Endodermal cell (in vitro differentiated cells): ENCODE measurements at places on chromosomes 5 and 9. TPM values are rescaled to one million over a fixed set of nuclear protein-coding genes. Genes with fewer than 3 reads are reported as not detected.

The CER1 gene
- total RNA-seq, result 2,562 and 3,326 TPM in 2 replicates

The SPATA31C2 gene
- not detected in 3 replicates for total RNA-seq

The DIPK1B gene
- total RNA-seq, result 35.1 and 35.7 TPM in 2 replicates

The CATSPER3 gene
- 0.54 to 1.0 TPM (median 0.64 TPM) in 3 replicates for total RNA-seq

The TTC1 gene
- total RNA-seq, result 59.8 and 60.5 TPM in 2 replicates

The SYNPO gene
- total RNA-seq, result 4.5 to 5.5 TPM (median 4.6 TPM) in 3 replicates

The PCDHA9 gene
- total RNA-seq, result 0.33 to 0.60 TPM (median 0.48 TPM) in 3 replicates

The SCGB3A1 gene
- total RNA-seq, result 0.57 TPM in 1 of 2 replicates, not detected in the other

The FOXB2 gene
- not detected in 3 replicates for total RNA-seq

DNA sequence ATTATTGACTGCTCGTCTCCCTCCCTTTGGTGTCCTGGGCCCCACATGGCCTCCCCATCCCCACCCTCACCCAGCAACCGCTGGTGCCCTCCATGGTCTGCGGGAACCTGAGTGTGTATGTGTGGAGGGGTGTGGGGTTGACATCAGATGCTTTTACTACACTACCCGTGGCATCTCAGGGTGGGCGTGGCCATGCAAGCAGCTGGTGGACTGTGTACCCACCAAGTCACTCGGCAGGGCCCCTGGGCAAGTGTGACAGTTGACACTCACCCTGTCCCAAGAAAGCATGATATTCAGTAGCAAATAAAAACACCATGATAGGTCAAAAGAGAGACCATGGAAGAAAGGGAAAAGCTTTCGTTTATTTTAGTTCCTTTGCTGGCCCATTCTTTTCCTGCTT is 7.4 kb upstream of the NXNL2 start:
- no peaks in the 10 kb centered on the region for H3K36me3 ChIP-seq
- no peak for DNase-seq
- H3K4me1 ChIP-seq, result no peaks in the 10 kb centered on the region
- no peak overlapping the region for H3K4me3 ChIP-seq
- H3K27me3 ChIP-seq, result peaks cover 28% of the 10 kb centered on the region
- no peak overlapping the region for H3K27ac ChIP-seq

DNA sequence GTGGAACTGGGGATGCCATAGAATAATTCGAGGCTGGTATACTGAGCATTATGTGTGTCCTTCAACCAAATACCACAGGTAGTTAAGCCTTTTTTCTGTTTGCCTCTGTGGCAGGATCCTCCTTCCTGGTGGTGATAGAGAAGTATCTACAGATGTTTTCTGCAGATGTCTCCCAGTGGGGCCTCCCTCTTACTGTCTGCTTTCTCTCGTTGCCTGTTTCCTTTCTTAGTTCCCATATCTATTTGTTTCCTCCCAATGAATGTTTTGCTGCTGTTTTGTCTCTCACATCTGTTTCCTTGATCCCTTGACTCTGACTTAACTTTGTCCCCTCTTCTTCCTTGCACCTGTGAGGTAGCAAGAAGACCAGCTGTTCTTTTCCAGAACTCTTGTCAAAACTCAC is 130.9 kb upstream of the NUDT12 start:
- H3K27ac ChIP-seq, result no peak overlapping the region
- H3K4me3 ChIP-seq, result no peak overlapping the region
- H3K36me3 ChIP-seq, result no peaks in the 10 kb centered on the region
- no peaks in the 10 kb centered on the region for H3K27me3 ChIP-seq
- DNase-seq, result no peak

- no peaks in the 10 kb centered on the region for H3K27me3 ChIP-seq
- no peak overlapping the region for H3K4me3 ChIP-seq
- no peaks in the 10 kb centered on the region for H3K36me3 ChIP-seq
- peak overlapping the region; percentile 80 for H3K27ac ChIP-seq
Measured at GRCh38 chr9:132487351-132487791, 77.4 kb downstream of the CFAP77 start.

DNA sequence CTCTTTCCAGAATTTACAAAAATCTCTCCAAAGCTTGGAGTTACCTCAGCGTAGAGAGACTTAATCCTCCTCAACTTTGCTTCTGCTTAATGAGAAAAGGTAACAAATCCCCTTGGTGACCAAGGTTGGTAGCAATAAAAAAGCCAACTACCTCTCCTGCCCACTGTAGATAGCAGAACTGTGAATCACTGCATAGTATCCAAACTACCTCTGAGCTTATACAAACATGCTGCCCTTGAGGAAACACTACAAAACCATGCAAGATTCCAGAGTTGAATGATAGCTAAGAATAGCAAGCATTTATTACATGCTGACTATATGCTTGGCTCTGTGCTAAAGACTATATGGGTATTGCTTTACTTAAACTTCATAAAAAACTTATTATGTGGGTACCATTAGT is 2.8 kb upstream of the ADAMTS12 start:
- no peak overlapping the region for H3K27ac ChIP-seq
- peaks cover 11% of the 10 kb centered on the region for H3K4me1 ChIP-seq
- no peaks in the 10 kb centered on the region for H3K36me3 ChIP-seq

DNA sequence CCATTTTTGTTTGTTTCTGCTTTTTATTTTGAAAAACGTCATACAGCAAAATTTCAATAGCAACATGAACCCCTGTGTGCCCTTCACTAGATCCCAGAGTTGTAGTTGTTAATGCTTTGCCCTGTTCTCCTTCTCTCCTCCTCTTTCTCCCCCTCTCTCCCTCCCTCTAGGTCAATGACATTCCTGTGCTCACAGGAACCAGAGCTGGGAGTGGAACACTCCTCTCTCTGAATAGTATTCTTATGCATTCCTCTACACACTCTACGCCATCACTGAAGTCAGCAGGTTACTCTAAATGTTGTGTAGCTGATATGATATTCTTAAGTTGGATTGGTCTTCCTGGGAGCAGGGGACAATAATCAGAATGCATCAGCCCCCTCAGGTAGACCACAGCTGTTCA is 243.4 kb downstream of the SYK start:
- no peak overlapping the region for H3K4me3 ChIP-seq
- H3K4me1 ChIP-seq, result no peaks in the 10 kb centered on the region
- no peak for DNase-seq
- H3K27ac ChIP-seq, result no peak overlapping the region
- H3K36me3 ChIP-seq, result no peaks in the 10 kb centered on the region
- H3K27me3 ChIP-seq, result no peaks in the 10 kb centered on the region

DNA sequence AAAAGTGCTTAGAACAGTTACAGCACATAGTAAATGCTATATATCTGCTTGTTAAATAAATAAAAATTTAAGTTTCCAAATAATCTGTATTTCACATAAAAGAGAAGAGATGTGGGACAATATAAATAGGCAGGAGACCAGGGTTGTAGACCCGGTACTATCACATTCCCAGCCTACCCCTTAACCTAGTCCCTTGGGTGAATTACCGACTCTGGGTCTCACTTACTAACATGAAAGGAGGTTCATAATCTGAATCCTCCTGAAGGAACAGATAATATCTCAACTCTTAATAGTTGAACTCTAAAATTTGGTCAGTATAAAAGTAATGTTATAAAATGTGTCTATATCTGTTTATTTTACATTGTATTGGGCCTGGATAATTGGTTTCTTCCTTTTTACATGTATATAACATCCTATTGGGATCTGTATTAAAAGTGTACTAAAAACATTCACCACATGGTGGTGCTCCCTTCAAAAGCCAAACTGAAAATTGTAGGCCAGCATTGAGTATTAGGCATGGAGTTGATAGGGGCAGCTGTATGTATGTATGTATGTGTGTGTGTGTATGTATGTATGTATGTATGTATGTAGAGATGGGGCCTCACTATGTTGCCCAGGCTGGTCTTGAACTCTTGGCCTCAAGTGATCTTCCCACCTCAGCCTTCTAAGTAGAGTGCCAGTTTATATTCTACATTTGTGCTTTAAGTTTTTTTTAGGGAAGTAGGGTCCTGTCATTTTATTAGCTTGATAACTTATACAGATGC is 64.2 kb upstream of the ABL1 start:
- H3K36me3 ChIP-seq, result no peaks in the 10 kb centered on the region
- H3K27me3 ChIP-seq, result no peaks in the 10 kb centered on the region
- H3K27ac ChIP-seq, result no peak overlapping the region
- DNase-seq, result no peak
- no peaks in the 10 kb centered on the region for H3K4me1 ChIP-seq
- no peak overlapping the region for H3K4me3 ChIP-seq

DNA sequence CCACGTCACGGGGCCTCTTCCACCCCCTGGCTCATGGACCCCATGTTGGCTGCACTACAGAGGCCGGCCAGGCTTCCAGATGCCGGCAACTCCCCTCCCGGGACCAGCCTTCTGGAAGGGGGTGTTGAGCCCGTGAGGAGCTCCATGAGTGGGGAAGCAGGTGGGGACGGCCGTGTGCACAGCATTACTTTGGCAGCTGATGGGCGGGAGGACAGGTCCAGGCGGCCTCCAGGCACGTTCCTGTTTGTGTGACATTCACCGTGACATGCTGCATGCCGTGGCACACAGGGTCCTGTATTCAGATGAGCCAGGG is 29.1 kb upstream of the ABO start:
- H3K27me3 ChIP-seq, result no peaks in the 10 kb centered on the region
- H3K36me3 ChIP-seq, result no peaks in the 10 kb centered on the region

- no peaks in the 10 kb centered on the region for H3K36me3 ChIP-seq
- H3K4me3 ChIP-seq, result no peak overlapping the region
- H3K4me1 ChIP-seq, result no peaks in the 10 kb centered on the region
Measured at GRCh38 chr5:154647761-154648145, 107.4 kb upstream of the LARP1 start.

DNA sequence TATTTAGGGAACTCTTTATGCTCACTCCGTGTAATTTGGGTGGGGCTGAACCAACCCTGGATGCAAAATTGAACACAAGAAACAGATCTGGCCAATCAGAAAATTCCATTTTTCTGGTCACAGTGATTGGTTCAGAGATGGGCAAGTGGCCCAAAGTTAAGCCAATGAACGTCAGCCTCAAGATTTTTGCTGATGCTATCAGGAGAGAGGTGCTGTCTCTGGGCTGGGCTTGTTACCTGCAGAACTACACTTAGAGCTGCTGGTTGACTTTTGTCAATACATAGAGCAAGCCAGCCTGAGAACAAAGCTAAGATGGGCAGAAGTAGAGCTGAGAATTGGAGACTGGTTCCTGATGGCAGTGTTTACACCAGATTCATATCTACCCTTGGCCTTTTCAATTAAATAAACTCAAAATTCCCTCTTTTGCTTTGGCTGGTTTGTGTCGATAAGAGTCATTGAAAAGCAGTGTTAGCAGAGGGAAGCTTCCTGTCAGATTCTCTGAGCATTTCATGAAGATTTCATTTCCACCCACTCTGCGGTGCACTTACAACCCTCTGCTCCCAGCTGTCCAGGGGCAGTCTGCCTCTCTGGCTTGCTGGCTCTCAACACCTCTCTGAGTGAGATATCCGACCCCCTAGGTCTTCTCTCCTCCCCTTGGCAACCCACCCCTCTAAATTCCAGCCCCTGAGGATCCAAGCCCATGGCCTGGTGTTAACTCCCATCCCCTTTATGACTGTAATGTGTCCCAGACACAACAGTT is 64.5 kb upstream of the PPARGC1B start:
- no peak overlapping the region for H3K4me3 ChIP-seq
- DNase-seq, result peak; percentile 36
- H3K36me3 ChIP-seq, result no peaks in the 10 kb centered on the region
- H3K27ac ChIP-seq, result no peak overlapping the region
- H3K27me3 ChIP-seq, result no peaks in the 10 kb centered on the region

- no peak overlapping the region for H3K27ac ChIP-seq
- no peak overlapping the region for H3K4me3 ChIP-seq
- H3K27me3 ChIP-seq, result no peaks in the 10 kb centered on the region
- H3K4me1 ChIP-seq, result no peaks in the 10 kb centered on the region
Measured at GRCh38 chr9:133670466-133670865, 34.3 kb downstream of the DBH start.
